ENCODE measurements at places on chromosomes 16 and 17.

GRCh38 chr17:81223762-81224130 is 981 bp upstream of the CEP131 start:
- DNase-seq = no peak

DNA sequence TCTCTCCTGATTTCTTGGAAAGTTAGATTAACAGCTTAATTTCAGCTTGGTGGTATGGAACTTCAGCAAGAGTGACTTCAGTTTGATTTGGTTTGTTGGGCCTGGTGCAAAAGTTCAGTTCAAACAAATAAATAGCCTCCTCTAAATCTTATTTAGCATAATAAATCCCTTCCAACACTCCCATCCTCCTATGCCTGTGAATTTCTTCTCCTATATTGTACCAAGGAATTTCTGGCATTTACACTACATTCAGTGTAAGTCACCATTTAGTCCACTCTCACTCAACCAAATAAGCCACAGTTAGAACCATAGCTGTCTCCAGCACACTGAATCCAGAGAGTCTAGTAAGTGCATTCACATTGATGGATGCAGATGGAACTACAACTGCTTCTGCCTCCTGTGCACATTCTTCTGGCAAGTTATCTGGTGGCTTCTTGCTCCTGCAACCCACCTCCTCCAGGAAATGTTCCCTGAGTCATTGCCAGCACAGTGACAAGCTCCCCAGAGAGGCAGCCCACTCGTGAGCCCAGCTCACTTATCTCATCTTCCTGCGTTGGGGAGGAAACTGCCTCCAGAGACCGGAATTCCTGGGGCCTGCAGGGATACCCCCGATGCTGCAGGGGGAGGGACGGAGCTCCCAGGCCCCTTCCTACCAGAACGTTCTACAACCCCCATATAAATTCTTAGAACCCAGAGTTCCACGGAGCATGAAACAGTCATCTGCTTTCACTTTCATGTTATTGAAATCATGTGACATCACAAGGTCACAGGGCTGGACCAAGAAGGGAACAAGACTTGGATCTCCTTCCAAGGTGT is 318.3 kb downstream of the PHKB start:
- no peak for DNase-seq

DNA sequence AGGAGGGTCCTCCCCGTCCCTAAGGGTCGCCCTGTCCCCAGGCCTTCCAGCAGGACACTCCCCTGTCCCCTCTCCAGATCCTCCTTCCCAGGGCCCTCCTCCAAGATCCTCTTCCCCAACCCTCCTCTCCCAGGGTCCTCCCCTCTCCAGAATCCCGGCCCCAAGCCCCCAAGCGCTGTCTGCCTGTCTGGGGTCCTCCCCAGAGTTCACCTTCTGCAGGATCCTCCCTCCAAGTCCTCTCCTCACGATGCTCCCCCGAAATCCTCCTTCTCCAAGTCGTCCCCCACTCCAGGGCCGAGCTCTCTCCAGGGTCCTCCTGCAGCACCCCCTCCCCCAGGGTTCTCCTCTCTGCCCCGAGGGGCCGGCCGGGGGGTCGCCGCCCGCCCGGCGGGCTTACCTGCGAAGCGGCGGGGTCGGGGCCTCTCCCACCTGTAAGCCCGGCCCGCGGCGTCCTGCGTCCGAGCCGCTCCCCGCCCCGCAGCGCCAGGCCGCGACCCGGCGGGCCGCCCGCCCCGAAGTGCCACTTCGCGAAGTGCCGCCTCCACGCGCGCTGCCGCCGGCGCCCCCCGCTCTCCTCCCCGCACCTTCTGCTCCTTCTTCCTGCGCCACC is 678 bp upstream of the BAIAP2 start:
- no peak for DNase-seq

- DNase-seq = no peak
These were observed 770 bp upstream of the MYH3 start for GRCh38 chr17:10657879-10658278.

DNA sequence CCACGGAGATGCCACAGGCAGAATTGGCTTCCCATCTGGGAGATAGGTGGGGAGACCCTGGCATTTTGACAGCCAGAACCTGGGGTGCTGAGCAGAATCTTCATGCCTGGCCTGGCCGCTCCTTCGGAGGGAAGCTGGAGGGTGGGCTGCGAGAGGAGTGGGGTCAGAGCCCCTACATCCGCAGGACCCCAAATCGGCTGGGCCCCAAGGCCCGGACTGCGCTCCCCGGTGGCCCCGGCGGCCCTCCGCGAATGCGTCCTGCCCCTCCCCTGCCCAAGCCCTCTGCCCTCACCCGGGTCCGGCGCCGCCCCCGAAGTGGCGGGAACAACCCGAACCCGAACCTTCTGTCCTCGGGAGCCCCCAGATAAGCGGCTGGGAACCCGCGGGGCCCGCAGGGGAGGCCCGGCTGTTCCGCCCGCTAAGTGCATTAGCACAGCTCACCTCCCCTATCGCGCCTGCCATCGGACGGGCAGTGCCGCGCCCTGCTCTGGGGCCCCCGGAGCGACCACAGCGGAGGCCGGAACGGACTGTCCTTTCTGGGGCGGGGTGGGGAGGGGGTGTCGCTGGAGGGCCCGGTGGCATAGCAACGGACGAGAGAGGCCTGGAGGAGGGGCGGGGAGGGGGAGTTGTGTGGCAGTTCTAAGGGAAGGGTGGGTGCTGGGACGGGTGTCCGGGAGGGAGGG is 850 bp upstream of the PNMT start:
- DNase-seq = no peak

DNA sequence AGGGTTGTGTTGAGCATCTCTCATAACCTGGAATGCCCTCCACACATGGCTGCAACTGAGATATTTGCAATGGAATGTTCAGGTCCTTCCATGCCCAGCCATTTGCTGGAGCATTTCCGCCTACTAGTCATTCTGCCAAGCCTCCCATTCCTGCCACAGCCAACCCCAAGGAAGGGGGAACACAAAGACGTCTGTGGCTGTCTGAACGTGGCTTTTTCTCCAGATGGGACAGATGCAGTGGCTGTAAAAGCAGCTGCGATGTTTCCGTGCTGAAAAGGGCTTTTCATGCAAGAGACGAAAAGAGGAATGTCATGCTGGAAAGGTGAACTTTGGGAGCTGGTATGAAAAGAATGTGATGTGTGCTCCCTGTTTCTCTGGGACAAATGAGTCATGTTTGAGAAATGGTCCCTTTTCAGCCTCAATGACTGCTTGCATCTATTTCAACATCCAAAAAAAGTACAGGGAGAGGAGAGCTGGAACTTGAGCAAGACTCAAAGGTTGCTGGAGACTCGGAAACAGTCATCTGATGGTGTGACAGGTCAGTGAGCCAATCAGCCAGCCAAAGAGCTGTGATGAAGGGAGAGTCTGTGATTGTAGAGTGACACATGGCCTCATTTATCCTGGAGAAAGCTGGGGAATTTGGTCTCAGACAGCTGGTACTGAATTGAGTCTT is 208.9 kb downstream of the SHISA9 start:
- no peak for DNase-seq

DNA sequence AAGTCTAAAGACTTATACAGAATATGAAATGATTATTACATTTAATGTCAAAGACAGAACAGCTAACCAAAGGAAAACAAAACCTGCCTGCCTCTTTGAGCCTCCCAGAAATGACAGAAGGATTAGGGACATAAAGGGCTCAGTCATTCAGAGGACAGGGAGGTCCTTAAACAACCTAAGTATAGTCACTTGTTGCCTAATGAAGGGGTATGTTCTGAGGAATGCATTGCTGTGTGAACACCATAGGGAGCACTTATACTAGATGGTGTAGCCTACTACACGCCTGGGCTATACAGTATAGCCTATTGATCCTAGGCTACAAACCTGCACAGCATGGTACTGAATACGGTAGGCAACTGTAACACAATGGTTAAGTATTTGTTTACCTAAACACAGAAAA is 106.4 kb downstream of the PARN start:
- DNase-seq = no peak

DNA sequence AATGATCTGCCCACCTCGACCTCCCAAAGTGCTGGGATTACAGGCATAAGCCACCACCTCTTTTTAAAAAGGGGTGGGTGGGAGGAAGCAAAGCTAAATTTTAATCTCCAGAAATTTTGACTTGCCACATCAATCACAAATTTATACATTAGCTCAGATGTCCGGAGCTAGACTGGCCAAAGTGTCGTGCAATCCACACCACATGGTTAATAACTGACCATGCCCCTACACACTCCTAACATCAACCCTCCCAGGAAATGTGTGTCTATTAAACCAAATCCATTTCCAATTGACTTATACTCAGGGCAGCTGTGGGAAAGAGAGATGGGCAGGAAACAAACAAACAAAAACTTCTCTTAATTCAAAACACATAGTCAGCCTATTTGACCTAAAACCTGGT is 29.9 kb downstream of the SMURF2 start:
- DNase-seq = no peak

- no peak for DNase-seq
These were observed 240.7 kb downstream of the MAP2K6 start for GRCh38 chr17:69654981-69655855.

- DNase-seq = no peak
These were observed 14.0 kb downstream of the MPP3 start for GRCh38 chr17:43818966-43819365.

DNA sequence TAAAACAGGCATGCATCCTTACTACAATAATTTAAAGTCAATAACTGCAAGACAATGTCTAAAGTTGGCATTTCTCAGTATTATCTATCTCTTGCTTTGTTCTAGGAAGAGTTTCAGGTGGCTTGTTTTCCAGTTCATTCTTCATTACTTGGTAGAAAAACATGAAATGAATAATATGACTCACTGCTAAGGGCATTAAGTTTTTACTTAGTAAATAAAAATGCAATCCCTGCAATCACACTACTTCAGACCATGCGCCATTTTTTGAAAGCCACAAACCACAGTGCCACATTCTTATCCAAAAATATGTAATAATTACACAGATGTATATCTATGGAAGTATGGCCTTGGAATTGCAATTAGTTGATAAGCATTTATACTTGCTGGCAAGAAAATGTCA is 55.4 kb downstream of the CREBBP start:
- DNase-seq = no peak

DNA sequence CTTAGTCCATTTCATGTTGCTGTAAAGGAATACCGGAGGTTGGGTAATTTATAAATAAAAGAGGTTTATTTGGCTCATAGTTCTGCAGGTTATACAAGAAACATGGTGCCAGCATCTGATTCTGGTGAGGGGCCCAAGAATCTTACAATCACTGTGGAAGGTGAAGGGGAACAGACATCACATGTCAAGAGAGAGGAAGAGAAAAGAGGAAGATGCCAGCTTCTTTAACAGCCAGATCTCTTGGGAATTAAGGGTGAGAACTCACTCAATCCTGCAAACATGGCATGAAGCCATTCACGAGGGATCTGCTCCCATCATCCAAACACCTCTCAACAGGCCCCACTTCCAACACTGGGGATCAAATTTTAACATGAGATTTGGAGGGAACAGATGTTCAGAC is 49.5 kb downstream of the BMERB1 start:
- no peak for DNase-seq

- no peak for DNase-seq
These were observed 853.9 kb upstream of the EEF2KMT start for GRCh38 chr16:5951486-5951885.

GRCh38 chr17:63440127-63440769 is 5.9 kb downstream of the CYB561 start:
- DNase-seq = no peak

GRCh38 chr17:29667969-29668368 is 45.3 kb upstream of the CORO6 start:
- no peak for DNase-seq

GRCh38 chr17:63707151-63707550 is 7.2 kb upstream of the LIMD2 start:
- no peak for DNase-seq

DNA sequence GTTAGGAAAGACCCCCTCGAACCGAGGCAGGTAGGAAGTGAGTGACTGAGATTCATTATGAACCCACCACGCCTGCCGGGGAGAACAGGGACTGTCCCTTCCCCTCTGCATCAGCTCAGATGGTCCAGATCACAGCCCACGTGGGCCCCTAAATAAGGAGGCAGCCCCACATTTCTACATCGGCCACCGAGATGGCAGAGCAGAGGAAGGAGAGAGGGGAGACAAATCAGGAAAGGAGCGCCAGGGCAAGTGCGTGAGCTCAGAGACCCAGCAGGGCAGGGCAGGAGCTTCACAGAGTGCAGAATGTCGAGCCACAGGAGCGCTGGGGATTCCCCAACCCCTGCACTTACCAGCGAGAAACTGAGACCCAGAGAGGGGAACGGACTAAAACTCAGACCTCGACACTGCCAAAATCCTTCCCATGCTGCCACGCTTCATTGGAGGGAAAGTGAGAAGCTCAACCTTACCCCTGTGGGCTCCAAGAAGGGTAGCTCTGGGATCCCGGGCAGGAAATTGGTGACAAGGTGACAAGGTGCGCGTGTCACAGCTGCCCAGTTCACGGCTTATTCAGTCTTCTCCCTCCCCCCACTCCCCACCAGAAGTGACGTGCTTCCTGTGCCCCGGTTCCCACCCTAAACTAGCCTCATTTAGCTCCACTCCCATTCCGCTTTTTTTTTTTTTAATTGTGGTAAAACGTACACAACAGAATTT is at the start of gene ICAM2:
TSS of gene ICAM2 (minus strand) at position 578 of the 711 bp plus-strand sequence. CDS start 13,942 bp downstream, outside the sequence.
- peak; percentile 85 for DNase-seq

DNA sequence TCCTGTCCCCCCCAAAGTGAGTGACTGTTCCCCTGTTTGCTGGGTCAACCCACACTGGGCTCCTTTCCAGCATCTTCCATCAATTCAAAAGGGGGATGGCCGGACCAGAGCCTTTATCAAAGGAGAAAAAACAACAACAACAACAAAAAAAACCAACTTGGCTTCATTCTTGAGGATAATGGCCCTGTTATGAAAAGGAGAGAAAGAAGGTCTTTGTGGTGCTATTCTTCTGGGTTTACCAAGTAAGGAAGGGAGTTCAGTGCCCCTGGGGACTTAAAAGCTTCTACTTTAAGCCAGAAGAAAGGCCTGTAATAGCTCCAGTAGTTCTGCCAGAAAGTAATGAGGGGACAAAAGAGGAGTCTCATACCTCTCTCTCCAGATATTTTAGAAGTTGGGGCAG is 71.5 kb downstream of the RGS9 start:
- DNase-seq = no peak

- no peak for DNase-seq
These were observed 14.4 kb downstream of the ASPSCR1 start for GRCh38 chr17:81991684-81992305.

DNA sequence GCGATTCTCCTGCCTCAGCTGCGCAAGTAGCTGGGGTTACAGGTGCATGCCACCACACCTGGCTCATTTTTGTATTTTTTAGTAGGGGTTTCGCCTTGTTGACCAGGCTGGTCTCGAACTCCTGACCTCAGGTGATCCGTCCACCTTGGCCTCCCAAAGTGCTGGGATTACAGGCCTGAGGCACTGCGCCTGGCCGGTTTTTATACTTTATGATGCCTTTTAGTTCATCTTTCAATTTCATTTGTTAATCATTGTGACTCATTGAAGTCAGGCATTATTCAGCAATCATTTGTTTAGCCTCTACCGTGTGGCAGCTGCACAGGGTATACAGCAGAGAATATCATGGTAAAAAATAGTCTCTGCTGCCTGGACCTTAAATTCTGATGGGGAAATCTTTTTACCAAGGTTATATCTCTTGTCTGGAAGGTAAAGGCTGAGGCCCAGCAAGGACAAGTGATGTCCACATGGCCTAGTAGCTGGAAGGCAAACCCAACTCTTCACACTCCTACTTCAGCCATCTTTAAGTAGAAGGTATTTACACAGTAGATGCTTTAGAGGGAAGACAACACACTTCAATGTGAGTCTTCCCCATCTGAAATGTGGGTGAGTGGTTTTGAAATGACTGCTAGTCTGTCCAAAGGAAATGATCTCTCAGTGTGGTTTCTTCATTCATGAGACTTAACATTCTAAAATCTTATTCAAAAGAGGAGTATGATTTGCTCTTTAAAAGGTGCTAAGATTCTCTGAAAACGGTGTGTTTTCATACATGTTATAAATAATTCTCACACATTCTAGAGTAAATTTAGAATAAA is 2.4 kb downstream of the PRPSAP2 start:
- no peak for DNase-seq

Measured in activated CD4-positive, alpha-beta T cell treated with anti-CD3 and anti-CD28 coated beads, Interleukin-2, amount 50 U/mL, for 1 hour (primary cell).